ENCODE measurements at places on chromosomes 3 and 15.
A peak's percentile ranks its signal among the peaks of the same experiment; 100 is the strongest.

DNA sequence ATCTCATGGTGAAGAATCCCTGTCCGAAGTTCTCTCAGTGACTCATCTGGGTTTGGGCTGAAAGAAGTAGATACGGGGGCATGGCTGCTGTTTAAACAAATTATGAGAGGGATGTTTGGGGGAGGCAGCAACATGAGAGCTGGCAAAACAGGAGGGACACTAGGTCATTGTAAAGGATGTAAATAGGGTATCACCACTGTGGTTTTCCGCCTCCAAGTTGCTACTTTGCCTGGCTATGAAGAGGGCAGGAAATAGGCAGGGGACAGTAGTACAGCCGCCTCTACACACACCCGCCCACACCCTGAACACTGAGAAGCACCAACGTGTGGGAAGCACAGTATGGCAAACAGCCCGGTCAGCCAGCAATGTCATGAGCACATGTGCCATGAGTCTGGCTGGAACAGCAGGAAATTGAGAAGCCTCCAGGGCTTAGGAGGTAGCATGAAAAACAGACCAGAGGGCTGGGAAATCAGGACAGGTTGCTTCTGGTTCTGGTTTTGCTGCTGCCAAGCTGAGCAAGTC lies 17.1 kb downstream of the HEXA start:
- no peak for DNase-seq

DNA sequence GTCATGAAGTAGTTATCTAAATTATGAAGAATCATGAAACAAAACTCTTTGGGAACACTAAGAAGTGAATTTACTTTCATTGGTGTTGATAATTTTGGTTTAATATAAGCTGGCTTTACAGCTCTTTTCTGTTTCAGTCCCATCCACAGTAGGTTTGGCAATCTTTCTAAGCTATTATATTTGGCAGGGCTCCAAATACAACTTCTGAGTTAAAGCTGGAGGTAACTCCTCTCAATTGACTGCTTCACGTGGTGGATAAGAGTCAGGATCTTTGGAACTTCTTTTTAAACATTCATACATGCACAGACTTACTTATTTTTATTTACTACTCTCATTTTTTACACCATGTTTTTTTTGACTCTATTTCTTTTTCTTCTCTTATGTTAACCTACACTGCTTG lies 106.5 kb upstream of the EPHA3 start:
- no peak for DNase-seq

DNA sequence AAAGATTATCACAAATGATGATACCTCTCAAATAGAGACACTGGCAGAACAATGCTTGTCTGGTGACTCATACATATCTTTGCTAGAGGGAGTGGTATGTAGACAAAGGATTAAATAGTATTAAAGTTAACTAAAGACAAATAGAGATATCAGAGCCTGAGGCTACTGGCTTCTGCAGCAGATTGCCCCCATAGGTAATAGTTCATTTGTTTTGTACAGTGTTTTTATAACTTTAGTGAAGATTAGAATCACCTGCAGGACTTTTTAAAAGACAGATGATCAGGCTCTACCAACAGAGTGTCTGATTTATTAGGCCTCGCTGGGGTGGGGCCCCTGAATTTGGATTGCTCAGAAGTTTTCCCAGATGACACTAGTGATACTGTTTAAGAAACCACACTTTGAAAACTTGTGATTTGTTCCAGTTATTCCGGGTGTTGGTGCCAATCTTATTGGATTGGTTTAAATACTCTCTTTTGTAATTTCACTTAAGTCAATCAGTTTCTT lies 96.4 kb downstream of the NAALADL2 start:
- no peak for DNase-seq

GRCh38 chr3:95655363-95655986 lies 1158.9 kb upstream of the EPHA6 start:
- no peak for DNase-seq

DNA sequence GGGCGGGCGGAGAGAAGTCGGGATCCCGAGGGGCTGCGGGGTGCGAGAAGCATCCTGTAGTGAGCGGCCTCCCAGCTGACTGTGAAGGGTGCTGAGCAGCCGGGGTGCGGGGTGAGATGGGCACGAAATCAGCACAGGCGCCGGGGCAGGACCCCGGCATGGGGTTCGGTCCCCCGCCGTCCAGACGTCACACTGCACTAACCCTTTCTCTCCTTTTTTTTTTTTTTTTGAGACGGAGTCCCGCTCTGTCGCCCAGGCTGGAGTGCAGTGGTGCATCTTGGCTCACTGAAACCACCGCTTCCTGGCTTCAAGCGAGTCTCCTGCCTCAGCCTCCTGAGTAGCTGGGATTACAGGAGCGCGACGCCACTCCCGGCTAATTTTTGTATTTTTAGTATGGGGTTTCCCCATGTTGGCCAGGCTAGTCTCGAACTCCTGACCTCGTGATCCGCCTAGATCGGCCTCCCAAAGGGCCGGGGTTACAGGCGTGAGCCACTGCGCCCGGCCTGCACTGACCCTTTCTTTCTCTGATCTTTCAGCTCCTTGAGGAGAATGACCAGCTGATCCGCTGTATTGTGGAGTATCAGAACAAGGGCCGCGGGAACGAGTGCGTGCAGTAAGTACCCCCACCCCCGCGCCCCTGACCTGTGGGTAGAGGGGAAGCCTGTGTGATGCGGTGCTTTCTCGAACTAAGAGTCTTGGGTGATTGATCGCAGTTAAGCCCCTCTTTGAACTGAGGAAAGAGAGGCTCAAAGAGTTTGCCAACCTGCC lies 513 bp downstream of the SS18L2 start:
- DNase-seq: no peak

- no peak for DNase-seq
Measured at GRCh38 chr15:46636206-46636605, 1001.4 kb downstream of the SQOR start.

GRCh38 chr3:30457726-30458125 lies 148.7 kb upstream of the TGFBR2 start:
- no peak for DNase-seq

DNA sequence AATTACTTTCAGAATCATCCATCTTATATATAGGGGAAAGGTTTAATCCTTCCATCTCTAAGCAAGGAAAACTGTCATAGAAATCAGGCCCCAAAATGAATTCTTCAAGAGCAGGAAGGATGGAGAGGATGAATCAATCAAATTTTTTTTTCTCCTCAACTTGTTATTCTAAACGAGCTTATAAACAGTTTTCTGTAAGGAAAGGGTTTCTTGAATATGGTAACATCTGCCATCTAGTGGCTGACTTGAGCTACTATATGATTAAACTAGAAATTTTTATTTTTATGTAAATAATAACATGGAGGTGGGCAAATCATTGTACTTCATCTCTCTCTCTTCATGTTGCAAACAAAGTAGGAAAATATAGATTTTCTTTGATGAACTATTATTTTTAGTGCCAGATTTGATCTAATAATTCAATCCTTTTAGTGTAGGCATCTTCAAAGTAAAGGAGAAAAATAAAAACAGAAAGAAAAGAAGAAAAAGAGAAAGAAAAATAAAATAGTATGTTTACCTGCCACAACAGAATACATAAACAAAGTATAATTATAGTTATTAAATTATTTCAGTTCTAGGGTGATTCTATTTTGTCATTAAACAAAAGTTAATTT lies 146.6 kb downstream of the SERPINI1 start:
- peak; percentile 27 for DNase-seq

DNA sequence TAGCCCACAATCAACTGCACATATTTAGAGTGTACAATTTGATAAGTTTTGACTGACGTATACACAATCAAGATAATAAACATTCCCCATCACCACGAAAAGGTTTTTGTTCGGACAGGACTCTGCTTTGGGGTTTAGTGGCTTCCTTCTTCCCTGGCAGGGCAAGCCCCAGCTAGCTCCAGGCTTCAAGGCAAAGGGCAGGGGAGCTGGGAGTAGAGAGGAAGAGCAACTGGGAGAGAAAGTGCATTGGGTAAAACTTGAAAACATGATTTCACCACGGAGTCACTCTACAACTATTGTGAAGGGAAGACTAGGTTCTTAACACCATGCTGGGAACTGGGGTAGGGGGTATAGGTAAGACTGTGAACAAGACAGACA lies 185.1 kb upstream of the UBE2E1 start:
- DNase-seq: no peak

DNA sequence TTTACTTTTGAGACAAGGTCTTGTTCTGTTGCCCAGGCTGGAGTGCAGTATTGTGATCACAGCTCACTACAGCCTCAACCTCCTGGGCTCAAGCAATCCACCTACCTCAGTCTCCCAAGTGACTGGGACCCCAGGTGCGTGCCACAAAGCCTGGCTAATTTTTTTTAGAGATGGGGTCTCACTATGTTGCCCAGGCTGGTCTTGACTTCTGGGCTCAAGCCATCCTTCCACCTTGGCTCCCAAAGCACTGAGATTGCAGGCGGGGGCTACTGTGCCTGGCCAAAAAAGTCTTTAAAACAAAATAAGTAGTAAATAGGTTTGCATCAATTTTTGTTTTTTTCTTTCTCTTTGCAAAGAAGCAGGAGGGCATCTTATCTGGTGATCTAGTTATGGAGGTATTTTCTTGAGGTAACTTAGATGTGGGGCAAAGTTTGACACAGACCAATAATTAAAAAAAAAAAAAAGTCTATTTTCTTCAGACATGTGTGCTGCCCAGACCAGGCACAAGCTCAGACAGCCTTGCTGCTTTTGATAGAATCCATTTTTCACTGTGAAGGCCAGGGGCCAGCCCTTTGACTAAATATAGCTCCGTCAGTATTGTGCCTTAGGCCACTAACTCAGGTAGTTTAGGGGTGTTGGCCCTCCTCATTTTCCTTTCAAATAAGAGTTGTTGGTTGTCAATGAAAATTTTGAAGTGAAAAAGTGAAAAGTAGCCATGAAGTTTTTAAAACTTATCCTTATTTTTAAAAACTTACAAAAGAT lies 2.5 kb downstream of the ARL6IP5 start:
- DNase-seq: no peak

GRCh38 chr15:92833106-92833433 lies 67.1 kb upstream of the CHD2 start:
- DNase-seq: no peak

DNA sequence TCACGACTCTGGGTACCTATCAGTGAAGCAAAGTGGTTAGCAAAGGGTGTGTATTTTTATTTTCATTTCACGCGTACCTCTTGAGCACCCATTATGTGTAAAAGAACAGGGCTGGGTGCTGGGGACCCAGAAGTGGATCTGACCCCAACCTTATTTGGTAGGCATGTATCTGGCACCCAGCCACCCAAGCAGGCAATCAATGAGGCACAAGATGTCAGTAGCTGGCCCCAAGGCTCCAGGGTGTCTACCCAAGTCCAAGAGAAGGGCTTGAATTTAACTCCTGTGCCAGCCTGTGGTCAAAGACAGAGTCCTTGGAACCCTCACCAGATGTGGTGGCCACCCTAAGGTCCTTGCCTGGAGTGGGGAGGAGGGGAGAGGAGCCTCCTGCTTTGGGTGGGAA lies 5.7 kb downstream of the PLEKHO2 start:
- no peak for DNase-seq

DNA sequence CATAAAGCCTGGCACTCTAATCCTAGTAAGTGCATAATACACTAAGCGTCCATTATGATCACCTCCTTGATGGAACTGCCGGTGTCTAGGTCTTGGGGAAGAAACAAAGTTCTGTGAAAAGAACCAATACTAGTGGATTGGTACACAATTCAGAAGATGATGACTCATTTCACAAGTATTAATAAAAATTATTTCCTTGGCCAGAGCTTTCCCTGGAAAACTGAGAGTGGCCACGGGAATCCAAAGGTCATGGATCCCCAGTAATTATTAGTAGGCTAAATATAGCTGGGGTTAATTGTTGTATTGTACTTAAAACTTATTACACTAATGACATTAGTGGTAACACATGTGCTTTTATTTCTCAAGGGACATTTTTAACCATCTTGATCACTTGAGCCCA lies 808.0 kb upstream of the NR2F2 start:
- no peak for DNase-seq

GRCh38 chr3:189389346-189389745 lies 217.6 kb downstream of the TPRG1 start:
- no peak for DNase-seq

DNA sequence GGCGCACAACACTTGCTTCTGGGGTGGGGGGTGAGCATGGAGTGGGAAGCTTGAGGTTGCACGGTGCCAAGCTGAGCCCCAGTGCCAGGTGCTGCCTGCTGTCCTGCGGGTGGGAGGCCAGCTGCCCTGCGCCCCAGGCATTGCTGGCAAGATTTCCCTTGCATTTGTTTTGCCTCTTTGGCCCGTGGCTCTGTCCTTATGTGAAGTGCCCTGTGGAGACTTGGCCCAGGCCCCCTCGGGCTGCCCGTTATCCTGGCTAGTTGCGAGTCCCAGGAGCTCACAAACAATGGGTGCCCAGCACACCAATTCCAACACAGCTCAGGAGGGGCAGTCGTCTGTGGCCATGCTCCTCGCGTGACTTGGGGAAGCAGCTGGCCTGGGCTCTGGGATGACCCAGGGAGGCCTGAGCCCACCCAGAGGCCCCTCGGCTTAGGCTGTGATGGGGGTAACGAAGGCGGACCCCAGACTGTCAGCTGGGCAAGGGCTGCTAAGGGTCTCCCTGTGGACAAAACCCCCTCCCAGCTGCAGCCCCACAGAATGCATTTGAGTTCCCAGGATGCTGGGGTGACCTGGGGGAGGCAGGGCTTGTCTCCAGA lies 5.9 kb downstream of the C3orf22 start:
- no peak for DNase-seq

GRCh38 chr15:50192164-50192563 lies 10.2 kb downstream of the SLC27A2 start:
- DNase-seq: no peak

GRCh38 chr3:144003051-144003450 lies 31.4 kb downstream of the DIPK2A start:
- no peak for DNase-seq

DNA sequence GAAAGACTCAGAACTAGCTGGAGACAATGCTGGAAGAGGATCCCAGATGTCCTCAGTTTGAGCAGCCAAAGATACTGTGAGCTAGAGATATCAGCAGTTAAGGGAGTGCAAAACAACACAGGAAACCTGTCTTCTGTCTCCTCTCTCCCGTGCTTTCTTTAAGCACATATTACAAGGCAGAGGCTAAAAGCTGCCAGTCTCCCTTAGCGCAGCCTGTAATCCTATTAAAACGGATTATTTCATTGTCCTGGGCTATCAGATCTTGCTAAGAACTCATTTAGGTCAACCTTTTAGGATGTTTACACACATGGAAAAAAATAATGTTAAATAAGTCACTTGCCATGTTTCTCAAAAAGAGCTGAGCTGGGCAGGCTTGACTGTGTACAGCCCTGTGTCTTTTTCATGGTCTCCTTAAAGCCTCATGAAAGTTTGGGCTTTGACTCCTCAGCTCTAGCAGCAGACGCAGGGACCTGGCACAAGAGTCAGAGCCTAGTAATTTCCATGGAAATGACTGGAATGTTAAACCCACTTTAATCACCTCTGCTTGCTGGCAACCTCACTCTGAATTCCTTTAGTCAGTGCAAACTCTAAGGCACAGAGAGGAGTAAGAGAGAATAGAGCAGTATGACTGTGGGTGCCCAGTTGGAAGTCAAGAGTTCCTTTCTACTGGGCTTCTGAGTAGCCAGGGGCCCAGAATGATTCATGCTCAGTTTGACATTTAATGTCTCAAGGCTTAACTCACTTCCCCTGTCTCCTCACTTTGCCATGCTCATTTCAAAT lies 491.9 kb downstream of the NTRK3 start:
- no peak for DNase-seq

Measured in GM13977 (cell line).